CD4-positive, alpha-beta T cell treated with Interleukin-12 subunit alpha and Interleukin-12 subunit beta, for 1 hour (primary cell): ENCODE measurements at places on chromosomes 2 and 18.
A peak's percentile ranks its signal among the peaks of the same experiment; 100 is the strongest.

DNA sequence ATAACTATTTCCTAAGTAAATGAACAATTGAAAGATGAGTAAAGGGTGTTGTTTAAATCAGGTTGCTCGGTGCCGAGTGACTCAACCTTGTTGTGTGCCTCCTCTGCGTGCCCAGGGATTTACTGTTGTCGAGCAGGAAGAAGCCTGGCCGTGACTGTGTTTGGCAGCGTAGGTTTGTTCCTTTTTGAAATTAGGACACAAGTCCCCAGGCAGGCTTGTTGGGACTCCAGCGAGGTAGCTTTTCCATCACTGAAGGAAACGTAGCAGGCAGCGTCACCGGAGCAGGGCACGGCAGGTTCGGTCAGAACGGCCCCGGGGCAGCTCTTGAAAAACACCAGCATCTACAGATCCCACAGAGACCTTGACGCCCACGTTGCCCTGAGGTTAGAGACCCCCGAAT, 48.6 kb downstream of the TMEM18 start:
- DNase-seq: no peak

- no peak for DNase-seq
Measured at GRCh38 chr2:39266139-39266805, 22.5 kb upstream of the CDKL4 start.

DNA sequence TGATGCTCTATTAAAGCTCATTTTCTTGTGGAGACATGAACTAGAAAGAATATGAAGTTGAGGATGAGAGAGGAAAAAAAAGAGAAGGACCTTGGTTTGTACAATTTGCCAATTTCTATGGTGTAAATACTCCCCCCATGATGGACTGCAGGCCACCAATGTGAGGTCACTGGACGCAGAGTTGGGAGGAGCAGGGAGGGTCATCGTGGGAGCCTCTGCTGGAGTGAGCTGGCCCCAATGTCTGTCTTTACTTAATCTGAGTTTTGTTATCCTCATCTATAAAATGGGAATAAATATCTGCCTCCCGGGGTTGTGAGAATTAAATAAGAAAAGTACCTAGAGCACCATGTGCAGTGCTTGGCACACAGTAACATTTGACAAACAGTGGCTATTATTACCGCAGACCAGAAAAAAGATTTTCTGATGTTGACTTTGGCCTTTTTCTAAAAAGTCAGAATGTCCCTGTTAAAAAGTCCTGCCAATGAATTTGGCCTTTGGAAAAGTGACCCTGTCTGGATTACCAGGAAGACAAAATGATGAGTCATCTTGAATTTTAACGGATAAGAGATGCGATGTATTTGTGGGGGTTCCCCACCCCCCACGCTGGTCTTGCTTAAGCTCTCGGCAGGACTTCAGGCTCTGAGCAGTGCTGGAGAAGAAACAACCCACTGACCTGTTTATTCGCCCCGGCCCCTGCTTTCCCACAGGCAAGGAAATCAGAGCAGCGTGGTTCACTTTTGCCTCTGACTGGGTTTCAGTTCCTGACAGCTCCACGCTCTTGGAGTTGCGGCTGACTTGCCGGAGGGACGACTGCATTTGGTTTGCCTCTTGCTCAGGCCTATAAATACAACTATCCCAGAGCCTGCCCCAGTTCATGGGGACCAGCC, 50.3 kb upstream of the FOSL2 start:
- no peak for DNase-seq

- no peak for DNase-seq
Measured at GRCh38 chr2:205998583-205998982, 87.4 kb downstream of the INO80D start.

DNA sequence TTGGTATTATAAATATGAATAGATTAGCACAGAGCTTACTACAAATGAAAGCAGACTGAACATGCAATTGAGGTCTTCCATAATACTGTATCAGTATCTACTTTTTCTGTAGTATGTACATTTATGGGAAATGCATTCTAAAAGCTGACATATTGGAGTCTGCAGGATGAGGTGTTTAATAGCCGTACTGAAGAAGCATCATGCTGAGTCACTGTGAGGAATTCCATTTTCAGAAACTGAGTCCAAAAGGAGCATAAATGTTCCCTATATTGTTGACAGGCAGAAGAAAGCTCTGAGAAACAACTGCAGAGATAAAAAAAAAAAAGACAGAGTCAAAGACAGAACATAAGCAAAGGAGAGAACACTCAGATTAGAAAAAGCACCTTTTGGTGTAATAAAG, 366.7 kb upstream of the SPHKAP start:
- no peak for DNase-seq

DNA sequence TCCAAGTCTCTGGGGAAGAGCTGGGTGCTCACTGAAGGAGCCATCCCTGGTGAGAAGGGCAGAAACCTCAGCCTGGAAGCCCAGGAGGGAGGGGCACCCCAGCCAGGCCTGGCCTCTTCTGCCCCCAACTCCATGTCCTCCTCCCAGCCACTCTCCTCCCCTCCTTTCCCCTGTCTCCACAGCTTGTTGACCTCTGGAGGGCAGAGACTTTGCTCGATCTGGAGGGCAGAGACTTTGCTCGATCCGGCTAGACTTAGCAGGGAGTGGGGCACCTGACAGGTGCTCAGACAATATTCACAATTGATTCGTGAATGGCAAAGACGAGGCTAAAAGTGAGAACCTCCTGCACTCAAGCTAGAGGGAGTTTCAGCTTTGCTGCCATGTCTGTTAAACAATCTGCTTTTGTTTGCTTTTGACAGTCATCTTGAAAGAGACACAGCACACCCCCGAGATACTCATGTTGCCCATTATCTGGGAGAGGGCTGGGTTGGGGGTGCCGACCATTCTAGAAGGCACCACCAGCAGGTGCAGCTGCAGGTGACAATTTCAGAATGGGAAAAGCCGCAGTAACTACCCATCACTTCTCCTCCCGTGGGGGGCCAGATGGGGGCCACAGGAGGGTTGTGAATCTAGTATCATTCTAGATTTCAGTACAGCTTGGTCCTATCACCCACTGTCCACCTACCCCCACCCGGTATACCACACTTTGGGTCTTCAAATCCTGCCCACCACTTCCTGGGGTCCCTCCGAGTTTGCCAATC, 54.8 kb downstream of the DNMT3A start:
- DNase-seq: no peak

GRCh38 chr2:108058576-108059137, 72.3 kb downstream of the SLC5A7 start:
- DNase-seq: no peak

DNA sequence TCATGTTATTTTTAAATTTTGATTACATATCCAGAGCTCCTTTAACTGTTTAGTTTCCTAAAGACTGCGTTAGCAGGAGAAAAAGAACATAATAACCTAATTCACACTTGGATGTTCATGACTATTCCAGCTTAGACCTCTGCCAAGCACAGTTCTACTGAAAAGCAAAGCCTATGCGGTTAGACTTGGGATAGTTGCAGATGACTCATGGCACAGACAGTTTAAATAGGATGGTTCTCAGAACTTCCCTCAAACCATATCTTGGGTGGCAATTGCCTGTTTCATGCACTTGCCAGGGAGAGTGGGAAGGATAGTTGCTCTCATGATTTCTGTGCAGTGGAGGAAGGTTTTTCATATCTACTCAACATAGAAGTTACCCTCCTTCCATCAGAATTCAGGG, 149.7 kb upstream of the KLHL29 start:
- DNase-seq: no peak

DNA sequence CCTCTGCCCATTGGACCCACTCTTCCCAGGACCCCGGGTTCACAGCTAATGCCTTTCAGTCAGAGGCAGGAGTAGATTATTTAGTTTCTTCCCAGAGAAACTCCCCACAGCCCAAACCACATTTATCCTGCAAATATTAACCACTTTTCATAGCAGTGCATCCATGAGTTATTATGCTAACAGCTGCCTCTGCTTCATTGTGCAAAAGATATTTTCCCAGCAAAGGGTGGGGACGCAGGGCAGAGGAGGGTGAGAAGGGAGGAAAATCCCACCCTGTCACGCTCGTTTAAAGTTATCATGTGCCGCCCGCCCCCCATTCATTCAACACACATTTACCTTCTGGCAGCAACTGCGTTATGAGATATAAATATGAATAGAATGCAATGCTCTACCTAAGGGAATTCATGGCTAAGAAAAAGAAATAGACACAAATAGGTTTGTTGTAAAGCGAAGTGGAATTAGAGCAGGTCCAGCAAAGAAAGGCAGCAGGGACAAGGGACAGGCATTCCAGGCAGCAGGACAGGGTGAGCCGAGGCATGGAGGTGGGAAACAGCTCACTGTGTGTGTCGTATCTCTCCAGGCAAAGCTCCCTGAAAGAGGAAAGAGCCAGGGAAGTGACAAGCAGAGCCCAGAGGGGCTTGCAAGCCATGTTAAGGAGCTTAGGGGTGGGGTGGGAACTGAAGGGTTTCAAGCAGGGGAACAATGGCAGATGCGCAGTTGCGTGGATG, 46.3 kb upstream of the LTBP1 start:
- no peak for DNase-seq

GRCh38 chr2:107285621-107286299, 399.8 kb upstream of the ST6GAL2 start:
- no peak for DNase-seq

- DNase-seq: no peak
Measured at GRCh38 chr18:59906203-59906602, 6.4 kb downstream of the PMAIP1 start.

DNA sequence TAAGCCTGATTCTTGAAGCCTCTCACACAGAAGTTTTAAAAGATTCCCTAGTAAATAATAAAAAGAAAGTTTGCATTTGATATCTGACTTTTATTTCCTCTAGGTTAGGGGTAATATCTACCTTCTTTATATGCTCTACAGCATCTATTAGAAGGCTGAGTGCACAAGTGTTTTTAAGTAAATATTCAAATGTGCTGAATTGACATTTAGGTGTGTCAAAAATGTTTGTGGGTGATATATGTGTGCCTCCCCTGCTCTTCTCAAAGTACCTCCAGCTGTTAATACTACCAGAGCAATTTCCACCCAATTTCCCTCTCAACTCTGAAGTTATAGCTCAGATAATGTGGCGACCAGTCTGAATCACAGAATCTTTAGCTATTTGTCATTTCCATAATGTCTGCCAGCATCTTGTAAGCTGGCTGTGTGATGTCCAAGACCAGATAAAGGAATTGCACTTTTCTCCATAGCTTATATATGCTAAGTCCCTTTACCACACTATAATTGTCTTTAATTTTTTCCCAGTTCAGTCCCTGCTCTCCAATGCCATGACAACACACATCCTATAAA, 24.4 kb upstream of the ERMN start:
- DNase-seq: no peak

- no peak for DNase-seq
Measured at GRCh38 chr18:76149734-76150133, 345.3 kb downstream of the ZNF516 start.

- DNase-seq: no peak
Measured at GRCh38 chr2:150876251-150876950, 385.3 kb downstream of the RBM43 start.

- no peak for DNase-seq
Measured at GRCh38 chr18:13809531-13810255, 14.3 kb upstream of the MC5R start.

DNA sequence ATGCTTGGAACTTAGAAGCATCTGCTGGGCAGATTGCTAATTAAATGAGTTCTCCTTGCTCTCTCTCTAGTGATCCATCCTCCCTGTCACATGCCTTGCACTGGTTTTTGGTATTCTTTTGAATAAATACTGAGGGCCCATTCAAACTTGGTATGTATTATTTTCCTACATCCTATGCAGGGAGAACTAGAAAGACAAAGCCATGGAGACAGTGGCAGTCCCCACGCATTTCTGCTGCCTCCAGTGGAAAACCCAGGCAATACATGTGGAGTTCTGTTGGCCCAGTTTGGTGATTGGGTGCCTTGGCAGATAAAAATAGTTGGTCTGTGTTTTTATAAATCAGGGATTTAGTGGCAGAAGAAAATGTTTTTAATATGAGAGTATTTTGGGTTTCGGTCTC, 68.7 kb downstream of the DIS3L2 start:
- DNase-seq: no peak

DNA sequence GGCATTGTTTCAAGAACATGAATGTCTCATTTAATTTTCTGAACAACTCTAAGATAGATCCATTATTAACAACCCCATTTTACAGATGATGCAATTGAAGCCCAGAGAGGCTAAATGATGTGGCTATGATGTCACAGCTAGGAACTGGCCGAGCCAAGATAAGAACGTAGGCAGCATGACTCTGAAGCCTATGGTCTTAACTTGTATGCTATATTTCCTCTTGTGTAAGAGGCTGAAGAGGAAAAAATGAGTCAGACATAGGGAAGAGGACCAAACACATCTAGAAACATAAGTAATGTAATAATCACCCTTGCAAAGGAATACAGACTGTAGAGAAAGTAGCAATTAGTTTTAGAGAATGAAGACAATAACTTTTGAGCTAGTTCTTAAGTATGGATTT, 416.8 kb downstream of the FIGN start:
- DNase-seq: no peak

DNA sequence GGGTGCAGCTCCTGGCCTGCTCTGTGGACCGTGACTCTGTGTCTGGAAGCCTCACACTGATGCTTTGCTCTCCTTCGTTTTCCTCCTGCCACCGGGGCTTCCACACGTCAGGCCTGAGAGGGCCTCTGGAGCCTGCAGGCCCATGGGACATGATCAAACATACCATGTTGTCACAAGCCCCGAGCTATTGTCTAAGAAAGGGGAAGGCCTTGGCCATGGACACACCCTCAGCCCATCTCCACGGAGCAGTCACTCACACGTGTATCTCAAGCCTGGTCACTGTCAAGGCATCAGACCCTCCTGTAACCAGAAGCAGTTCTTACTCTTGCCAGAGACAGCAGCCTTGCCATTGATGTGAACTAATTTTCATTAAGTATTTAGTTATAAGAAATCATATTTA, 814.1 kb upstream of the SALL3 start:
- DNase-seq: no peak

DNA sequence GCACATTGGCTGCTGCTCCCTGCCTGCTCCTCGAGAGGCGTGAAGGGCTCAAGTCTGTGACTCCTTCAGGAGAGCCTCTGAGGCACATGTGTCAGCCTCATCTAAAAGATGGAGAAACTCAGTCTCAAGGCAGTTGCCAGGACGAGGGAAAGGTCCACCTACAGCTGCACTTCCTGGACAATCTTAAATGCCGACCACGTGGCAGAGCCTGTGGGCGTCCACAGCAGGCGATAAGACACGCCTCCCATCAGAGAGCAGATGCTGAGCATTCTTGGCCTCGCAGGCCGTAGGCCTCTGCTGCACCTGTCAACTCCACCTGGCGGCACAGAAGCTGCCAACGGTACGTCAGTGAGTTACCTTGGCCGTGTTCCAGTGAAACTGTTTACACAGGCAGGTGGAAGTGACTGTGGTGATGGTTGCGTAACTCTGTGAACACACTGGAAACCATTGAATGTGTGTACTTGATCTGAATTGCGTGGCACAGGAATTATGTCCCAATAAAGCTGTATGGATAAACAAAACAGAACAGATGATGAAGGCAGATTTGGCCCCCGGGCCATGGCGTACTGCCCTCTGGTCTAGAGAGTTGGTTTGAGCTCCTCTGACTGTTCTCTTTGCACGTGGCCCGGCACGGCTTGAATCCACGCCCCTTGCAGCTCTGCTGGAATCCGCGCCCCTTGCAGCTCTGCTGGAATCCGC, 114.5 kb downstream of the RNF144A start:
- peak; percentile 75 for DNase-seq

GRCh38 chr2:119008108-119008507, 66.1 kb downstream of the MARCO start:
- no peak for DNase-seq
